Cardiac septum (tissue), 1 donor: ENCODE measurements at places on chromosomes 3 and 15. TPM values are rescaled to one million over a fixed set of nuclear protein-coding genes. Genes with fewer than 3 reads are reported as not detected.

DNA sequence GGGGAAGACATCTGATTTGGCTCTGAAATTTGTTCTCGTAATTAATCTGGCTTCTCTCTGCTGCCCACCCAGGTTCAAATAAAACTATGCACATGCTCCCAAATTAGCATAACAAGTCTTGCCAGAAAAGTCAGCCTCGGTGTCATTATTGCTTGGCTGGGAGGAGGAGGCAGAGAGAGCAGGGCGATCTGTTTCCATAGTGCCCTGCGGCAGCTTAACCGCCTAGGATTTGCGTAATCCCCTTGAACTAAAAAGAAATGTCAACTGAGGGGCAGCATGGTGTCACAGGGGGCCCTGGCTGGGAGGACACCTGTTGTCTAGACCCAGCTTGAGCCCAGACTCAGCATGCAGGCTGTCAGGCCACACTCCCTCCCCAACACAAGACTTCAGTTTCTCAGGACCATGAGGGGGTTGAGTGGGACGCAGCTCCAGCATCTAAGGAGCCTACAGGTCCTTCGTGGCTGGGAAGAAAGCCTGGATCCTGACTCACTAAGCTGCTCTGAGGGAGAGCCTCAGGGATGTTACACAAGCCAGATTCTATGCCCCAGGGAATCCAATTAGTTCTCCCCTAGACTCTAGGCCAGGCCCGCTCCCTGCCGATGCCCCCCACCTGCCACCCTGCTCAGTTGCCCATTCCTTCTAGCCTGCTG lies 17.3 kb downstream of the MRPS11 start:
- no peak for DNase-seq

DNA sequence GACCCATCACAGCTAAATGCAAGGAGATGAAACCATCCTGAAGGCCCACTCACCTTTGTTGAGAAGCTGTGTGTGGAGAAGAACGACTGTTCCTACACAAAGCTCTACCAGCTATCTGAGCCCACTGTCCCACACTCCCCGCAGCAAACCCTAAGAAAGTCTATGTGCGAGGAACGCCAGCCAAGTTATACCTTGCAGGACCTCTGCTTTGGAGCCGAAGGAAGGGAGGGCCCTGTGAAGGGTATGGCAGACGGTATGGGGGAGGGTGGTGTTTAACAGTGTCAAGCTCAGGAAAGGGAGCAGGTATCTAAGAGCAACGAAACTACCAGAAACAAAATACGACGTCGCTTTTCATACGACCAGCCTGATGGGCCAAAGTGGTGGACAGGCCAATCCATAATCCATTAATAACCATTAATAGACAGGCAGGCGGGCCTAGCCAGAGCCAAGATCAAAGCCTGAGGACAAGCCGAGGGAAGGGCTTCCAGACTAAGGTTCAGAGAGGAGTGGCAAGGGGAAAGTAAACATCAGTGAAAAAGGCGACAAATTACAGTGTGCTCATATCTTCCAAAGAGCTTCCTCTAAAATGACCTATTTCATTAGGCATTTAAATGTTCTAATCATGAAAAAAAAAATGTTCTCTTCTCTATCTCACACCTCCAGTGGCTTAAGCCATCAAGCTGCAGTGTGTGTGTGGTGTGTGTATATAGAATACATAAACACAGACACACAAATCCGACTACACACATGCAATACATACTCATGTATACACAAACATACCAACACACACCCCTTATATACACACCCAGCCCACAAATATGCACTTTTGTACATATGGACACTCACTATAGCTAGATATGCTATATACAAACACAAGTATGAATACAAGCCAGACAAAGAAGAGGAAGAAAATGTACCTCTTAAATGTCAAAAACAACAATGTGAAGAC lies 43.9 kb downstream of the PTPN23 start:
- no peak for DNase-seq

The SCG5 gene
- total RNA-seq: 0.30 TPM

DNA sequence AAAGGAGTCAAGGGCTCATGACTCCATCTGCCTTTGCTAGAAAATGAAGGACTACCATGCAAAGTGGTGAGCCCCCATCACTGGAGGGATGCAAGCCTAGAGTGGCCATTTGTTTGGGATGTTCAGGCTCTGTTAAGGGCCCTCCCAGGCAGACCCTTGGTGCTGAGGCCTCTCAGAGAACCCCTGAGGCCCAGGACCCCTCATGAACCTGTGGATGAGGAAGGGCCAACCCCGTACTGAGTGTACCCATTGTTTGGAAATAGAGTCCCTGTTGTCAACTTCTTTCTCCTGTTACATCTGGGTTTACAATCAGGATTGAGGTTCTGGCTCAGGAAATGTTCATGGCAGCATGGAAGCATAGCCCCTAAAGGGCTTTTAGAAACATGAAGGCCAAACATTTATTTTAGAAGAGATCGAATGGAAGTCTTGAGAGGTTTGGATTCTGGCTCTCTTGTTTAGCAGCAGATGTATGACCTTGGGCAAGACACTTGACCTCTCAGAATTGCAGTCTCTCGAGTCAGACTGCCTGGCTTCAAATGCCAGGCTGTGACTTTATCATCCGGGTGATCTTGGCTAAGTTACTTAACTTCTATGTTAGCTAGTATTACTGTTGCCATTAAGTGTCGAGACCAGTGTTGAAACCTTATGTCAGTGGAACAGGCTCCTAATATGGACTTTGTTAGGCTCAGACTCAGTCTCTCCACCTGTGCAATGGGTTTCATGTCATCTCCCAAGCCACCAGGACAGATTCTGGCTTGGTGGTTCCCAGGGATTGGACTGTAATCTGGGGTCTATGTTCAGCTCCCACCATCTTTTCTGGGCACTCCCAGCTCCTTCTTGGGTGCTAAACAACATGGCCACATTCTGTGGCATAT lies 12.4 kb downstream of the ITGA11 start:
- DNase-seq: peak; percentile 7

The CHRM5 gene
- total RNA-seq: not detected

DNA sequence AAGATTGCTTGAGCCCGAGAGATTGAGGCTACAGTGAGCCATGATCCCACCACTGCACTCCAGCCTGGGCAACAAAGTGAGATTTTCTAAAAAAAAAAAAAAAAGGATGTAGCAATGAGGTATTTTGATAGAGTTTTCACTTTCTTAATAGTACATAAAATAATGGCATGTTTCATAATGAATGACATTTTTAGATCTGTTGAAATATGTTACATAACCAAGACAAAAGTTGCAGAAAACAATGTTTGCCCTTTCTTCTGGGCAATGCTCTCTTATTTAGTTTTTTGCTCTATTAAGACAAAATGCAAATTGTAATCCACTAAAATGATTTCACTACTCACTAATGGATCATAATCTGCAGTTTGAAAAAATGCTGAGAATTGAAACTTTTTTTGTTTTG lies 4.4 kb upstream of the MAPK6 start:
- no peak for DNase-seq

DNA sequence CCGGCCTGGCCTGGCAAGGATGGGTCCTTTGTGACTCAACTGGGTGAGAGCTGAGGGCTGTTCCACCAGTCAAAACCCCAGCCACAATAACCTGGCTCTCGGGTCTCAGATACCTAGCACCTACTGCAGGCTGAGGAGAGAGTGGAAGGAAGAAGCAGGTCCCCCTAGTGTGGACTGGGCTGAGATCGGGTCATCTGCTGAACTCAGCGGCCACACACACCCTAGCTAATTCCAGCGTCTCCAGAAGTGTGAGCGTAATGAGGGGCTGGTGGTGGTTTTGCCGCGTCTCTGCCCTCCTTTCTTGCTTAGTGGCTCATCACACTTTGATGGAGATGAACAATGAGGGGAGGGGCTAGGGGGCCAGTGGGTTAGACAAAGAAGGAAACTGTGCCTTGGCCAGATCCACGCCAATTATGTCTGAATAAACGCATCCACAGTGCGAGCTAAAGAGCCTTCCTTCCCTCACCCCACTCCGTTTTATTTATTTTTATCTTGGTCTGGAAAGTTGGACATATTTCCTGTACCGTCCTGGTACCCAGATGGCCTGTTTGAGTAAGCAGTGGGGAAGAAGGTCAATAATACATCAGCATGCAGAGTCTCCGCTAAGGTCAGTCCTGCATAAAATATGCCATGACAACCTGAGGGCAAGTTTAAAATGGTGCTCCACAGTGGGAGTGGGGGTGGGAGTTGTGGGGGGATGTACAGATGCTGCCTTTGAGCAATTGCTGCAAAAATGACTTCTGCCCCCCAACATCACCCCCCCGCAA lies 370.0 kb downstream of the WDR72 start:
- DNase-seq: no peak

DNA sequence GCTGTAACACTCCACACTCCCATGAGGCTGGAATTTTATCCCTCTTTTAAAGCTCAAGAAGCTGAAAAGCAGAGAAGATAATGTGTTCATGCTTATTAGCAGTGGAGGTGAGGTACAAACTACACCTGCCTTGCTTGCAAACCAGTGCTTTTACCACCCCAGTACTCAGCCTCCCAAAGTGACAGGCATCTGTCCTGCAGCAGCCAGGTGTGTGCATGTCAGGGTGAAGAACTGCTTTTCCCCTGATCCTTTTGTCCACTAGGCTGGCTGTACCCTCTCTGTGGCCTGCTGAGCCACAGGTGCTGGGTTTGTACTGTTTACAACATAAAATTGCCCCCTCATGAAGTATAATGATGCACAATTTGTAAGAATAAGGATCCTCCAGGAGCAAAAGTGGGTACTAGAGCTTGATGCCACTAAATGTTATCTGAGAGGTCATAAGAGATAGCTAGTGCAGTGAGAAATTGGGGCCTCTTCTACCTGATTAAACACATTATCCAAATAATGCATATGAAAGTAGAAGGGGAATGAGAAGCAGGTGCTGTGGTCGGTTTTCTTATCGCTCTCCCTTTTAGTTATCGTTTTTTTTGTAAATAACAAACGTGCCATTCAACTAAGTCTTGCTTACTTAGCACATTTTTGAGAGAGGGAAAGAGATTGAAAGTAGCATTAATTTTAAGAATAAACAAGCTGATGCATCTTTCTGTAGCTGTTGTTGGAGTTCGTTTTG lies 39.2 kb upstream of the GADL1 start:
- no peak for DNase-seq

GRCh38 chr3:63921741-63922482 lies 9.7 kb upstream of the SCAANT1 start:
- DNase-seq: no peak

DNA sequence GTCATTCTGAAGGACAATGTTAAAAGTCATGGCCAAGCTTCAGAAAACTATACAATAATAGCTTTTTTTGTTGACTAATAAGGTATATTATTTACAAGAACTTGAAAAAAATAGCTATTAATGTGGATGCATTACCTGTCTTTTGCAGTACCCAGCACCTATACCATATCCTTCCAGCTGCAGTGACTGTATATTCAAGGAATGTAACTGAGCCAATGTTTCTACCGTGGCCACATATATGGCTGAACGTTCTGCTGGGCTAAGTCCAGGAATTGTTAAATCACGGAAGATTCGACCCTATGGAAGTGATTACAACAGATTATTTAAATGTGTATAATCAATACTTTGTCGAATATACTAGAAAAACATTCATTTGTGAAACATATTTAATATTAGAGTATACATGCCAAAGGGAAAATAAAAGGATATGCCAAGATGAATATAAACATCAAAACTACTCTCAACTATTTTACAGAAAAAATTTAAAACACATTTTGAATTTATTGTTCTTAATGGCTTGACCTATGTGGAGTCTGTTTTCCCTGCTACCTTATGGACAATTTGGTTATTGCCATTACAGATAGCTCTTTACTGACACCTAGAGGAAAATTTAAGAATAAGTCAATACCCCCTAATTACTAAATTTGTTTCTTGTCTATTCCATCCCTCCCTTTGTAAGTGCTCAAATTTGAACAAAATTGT lies 17.6 kb downstream of the ACAD11 start:
- DNase-seq: no peak

The KCNAB1 gene
- total RNA-seq: 2.5 TPM

GRCh38 chr3:23242106-23242505 lies 39.0 kb downstream of the UBE2E2 start:
- DNase-seq: no peak

The ARGFX gene
- total RNA-seq: not detected

The PROK2 gene
- 1.3 TPM for total RNA-seq

DNA sequence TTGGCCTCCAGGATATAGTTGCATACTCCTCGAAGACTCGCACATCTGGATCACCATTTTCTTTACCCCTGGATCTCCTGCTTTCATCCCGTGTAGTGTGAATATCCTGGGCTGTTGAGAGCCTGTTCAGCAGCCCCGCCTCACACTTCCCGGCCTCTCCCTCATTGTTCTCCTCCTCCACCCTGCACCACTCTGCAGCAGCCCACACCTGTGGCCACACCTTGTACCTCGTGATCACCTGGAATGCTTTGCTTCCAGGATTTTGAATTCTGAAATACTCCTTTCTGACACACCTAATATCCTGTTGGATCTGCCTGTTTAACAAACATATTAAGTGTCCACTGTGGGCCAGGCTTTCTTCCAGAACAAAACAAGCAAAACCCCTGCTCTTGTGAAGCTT lies 14.4 kb downstream of the ABHD17C start:
- DNase-seq: no peak

- no peak for DNase-seq
Measured at GRCh38 chr3:10779293-10779805, 36.7 kb upstream of the SLC6A11 start.

The GPR87 gene
- total RNA-seq: not detected

DNA sequence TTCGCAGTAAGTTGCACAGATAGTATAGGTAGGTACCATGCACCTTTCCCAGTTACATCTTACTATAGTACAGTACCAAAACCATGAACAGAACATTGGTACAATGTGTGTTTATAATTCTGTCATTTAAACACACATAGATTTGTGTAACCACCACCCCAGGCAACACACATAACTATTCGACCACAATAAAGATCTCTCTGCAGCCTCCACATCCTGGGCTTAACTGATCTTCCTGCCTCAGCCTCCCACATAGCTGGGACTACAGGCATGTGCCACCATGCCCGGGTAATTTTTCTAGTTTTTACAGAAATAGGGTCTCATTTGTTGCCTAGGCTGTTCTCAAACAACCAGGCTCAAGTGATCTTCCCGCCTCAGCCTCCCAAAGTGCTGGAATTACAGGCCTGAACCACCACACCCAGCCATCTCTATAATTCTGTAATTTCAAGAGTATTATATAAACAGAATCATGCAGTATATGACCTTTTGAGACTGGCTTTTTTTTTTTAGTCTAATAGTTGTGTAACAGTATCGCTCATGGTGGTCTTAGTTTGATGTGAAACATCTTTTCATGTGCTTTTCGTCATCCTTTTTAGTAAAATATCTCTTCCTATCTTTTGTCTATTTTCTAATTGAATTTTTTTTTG lies 13.3 kb upstream of the TMF1 start:
- DNase-seq: no peak

The LRTM1 gene
- total RNA-seq: not detected

DNA sequence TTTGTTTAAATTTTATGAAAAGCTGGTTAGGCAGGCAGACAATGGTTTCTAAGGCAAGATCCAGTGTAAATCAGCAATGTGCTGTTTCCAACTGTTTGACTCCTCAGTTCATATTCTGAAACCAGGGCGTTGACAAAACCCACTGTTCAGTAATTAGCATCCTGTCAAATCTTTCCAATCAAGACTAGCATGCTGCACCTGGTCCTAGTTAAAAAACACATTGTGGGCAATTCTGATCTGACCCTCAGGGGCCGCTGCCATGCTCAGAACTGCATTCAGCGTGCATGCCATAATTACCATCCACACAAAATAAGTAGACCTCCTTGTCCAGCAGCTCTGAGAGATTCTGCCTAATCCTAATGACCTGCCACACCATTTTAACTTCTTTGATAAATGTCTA lies 20.9 kb upstream of the RBP1 start:
- DNase-seq: no peak
